NCI-H1930 (cell line): ENCODE measurements at places on chromosomes 4 and X.

- DNase-seq: no peak
Observed at GRCh38 chr4:75714704-75715103, 9.7 kb upstream of the USO1 start.

DNA sequence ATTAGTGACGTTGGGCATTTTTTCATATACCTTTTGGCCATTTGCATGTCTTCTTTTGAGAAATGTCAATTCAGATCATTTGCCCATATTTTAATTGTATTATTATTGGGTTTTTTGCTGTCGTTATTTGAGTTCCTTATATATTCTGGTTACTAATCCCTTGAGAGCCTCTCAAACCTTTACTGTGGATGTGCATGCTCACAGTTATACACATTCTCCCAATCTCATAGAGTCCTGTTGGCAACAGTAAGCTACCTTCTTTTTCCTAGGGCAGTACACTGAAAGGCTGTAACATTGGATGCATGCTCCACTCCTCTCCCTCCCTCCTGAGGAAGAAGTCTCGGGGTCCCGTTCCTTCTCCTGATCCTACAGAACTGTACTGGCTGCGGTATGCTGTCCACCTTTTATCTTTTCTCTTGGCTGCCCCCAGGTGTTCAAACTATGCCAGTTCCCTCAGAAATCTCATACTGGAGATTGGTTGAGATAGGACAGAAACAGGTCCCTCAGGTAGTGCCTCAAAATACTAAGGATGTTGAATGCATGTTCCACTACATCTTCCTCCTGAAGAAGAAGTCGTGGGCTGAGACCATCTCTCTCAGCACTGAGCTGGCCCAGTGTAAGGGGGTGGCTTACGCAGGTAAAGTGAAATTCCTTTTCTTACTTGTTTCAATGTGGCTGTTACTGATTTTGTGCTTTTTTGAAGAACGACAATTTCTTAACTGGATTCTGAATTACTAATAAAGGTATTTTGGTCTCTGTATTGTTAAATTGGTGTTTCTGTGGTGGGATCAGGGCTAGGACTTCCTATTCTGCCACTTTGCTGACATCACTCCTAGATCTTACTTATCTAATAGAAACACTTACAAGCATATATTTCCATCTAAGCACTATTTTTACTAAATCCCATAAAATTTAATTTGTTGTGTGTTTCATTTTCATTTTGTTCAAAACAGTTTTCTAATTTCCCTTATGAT lies 145.4 kb upstream of the HUWE1 start:
- no peak for DNase-seq

DNA sequence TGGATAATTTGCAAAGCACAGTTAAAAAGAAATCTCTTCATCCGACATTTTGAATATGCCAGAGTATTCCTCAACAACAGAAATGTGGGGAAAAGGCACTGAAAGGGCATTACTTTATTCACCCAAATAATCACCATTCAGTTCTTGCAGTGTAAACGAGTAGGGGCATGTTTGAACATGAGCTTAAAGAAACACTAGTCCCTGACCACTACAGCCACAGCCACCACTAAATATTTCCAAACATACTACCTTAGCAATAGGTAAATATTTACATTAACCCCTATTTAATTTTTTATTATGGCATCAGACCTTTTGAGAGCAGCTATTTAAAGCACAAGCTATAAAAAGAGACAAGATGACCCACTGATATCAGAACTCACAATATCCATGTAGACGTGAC lies 27.6 kb downstream of the MCF2 start:
- DNase-seq: no peak

DNA sequence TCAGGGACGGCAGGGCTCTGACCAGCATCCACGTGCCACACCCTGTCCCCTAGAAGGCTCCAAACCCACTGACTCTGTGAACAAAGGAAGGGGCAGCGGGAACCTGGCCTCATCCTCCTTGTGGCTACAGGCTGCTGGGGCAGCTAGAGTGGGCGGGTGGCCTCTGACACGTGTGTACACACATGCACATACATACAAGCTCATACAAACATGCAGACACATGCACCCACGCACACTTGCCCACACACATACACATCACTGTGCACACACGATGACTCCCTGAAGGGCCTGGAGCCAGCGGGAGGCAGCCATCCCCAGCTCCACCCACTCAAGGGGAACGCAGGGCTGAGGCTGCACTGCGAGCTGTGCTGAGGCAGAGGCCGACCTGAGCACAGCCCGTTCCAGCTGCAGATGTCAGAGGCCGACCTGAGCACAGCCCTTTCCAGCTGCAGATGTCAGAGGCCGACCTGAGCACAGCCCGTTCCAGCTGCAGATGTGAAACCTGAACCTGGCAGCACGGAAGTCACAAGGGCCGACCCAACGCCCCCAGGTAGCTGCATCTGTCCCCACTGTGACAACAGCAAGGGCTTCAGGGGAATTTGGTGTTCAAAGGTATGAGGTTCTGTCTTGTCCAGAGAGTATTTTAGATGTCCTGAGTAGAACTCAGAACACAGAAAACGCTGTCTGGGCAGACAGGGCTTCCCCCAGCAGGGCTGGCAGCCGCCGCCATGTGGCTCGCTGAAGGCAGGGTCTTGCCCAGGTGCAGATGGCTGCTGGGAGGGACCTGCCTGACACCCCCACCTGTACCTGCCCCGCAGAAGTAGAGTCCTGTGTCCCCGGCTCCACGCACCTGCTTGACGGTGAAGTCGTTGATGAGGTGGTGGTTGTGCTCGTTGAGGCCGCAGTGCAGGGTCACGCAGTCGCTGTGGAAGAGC lies 33.5 kb downstream of the CTBP1 start:
- DNase-seq: no peak

DNA sequence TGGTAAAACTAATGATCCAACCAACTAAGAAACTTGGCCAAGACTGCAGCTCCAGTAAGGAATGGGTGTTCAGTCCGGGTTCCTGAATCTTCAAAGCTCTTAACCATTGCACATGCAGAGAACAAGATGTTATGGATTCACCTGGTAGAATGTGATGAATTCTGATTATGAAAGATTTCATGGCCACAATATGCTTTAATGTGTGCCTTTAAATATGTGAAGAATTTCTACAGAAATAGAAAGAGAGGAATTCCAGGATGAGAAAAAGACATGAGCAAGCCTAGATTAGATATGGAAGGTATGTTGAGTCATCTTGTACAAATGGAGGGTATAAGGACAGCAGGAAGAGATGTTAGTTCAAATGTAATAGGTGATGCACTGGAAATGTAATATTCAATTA lies 472.2 kb upstream of the TENM3 start:
- DNase-seq: no peak
